ENCODE measurements at places on chromosomes 5 and 9.

- DNase-seq: peak; percentile 23
Measured at GRCh38 chr5:145473042-145473642, 362.0 kb downstream of the PRELID2 start.

- DNase-seq: no peak
Measured at GRCh38 chr5:43038496-43038989, 1.6 kb downstream of the ANXA2R start.

GRCh38 chr9:85897848-85898247 is 43.1 kb upstream of the NAA35 start:
- no peak for DNase-seq

- DNase-seq: no peak
Measured at GRCh38 chr5:6545036-6545693, 87.7 kb downstream of the NSUN2 start.

- DNase-seq: no peak
Measured at GRCh38 chr5:80242849-80243248, 13.0 kb downstream of the SERINC5 start.

DNA sequence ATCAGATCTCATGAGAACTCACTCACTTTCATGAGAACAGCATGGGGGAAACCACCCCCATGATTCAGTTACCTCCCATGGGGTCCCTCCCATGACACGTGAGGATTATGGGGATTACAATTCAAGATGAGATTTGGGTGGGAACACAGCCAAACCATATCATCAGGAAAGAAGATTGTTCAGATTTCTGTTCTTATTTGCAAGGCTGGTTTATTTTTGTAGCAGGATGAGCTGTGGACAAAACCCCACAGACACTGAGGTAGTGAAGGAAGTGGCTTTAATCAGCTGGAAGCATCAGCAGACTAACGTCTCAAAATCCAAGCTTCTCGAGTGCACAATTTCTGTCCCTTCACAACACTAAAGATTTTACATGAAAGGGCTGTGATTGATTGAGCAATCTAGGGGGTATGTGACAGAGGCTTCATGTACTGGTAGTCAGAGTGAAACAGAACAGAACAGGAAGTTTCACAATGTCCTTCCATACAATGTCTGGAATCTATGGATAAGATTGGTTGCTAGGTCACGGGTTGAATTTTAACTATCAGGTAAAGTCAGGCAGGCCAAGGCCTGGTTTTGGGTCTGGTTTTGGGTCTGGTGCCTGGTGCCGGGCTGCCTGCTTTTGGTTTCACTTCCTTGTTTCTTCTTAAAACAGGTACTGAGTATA is 91.3 kb upstream of the ZNF366 start:
- peak; percentile 87 for DNase-seq

DNA sequence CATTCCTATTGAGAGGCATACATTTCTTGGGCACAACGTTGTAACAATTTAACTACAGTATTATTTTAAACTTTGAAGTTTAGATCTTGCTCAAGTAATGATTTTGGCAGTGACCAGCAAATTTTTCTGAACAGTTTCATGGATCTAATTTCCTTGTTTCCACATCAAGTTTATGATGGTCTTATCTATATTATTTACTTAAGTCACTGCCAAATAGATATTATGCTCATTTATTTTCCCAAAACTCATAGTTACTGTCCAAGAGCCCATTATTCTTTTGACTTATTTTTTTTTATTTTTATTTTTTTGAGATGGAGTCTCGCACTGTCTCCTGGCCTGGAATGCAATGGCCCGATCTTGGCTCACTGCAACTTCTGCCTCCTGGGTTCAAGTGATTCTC is 86.5 kb upstream of the TLE4 start:
- DNase-seq: no peak

DNA sequence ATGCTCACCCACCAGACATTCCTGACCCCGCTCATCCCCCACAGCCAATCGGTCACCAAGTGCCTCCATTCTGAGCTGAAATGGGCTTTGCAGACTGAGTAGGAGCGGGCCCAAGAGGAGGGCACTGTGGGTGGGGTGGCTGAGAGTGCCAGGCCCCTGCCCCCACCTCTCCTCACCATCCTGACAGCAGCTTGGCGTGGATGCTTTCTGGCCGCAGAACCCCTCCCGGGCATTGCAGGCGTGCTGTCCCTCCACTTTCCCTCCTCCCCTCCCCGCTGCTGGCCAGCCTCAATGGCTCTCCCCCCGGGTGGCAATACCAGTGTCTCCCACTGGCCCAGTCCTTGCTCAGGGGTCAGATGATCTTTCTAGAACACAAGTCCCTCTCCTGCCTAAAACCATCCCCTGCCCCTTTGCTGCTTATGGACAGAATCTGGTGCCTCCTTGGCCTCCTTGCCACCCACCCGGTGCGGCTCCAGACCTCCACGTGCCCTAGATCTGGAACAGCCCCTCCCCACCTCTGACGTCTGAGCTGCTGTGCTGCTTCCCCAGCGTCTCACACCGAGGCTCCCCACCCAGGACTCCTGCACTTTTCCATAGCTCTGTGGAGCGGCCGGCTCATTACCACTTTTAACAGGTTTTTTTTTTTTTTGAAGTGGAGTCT is 6.1 kb downstream of the FLT4 start:
- DNase-seq: no peak

GRCh38 chr9:71271602-71272001 is 150.2 kb upstream of the TRPM3 start:
- DNase-seq: no peak

- DNase-seq: no peak
Measured at GRCh38 chr5:125160787-125161502, 414.5 kb upstream of the ZNF608 start.

DNA sequence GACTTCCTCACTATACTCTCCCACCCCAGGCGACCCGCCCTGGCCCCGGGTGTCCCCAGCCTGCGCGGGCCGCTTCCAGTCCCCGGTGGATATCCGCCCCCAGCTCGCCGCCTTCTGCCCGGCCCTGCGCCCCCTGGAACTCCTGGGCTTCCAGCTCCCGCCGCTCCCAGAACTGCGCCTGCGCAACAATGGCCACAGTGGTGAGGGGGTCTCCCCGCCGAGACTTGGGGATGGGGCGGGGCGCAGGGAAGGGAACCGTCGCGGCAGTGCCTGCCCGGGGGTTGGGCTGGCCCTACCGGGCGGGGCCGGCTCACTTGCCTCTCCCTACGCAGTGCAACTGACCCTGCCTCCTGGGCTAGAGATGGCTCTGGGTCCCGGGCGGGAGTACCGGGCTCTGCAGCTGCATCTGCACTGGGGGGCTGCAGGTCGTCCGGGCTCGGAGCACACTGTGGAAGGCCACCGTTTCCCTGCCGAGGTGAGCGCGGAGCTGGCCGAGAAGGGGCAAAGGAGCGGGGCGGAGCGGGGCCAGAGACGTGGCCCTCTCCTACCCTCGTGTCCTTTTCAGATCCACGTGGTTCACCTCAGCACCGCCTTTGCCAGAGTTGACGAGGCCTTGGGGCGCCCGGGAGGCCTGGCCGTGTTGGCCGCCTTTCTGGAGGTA is 2.1 kb downstream of the CA9 start:
- no peak for DNase-seq

DNA sequence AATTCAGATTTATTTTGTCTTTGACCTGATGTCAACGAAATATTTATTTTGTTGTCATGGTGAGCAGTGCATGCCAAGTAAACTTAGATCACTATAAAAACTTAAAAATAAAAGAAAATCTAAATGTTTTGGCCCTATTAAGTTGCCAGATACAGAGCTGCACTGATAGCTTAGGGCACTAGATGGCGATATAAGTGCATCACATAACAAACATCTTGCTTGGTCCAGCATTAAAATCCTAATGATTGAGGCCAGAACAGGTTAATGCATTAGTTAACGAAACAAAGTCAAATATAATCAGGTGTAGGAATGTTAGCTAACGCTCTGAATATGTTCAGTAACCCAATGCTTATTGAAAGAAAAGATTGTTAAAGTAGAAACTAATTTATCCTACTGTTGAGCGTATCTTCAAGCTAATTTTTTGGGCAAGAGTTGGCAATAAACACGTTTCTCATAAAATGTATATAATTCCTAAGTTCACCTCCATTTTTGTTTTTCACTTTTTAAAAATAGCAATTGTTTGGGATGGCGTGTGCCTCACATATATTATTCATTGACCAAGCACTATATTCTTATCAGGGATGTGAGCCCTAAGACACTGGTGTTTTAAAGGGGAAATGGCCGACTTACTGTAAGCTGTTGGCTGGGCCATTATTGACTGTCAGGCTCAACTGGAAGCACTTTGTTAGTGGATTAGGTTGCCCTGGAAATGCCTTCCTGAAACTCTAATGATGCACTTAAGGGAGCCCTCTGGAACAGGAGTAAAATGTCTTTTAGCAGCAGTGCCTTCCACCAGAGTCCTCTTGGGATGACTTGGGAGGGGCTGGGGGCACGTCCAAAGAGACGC is 33.3 kb downstream of the KCTD16 start:
- peak; percentile 74 for DNase-seq

- DNase-seq: no peak
Measured at GRCh38 chr5:15791274-15791673, 291.3 kb downstream of the FBXL7 start.

DNA sequence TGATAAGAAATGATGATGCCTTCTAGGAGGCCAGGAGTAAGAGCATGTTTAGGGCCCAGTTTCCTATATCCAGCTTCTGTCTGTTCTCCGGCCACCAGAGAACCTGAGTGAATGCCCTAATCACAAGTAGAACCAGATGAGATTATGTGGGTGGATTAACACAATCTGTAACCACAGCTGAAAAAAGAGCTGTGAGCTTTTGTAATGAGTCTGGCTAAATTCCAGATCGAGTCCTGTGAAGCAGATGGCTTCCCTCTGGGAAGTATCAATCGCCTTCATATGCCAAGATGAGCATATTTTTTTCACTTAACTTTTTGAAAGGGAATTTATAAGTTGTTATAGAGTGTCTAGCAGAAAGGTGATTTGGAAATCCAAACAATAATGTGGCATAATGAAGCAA is 99.8 kb downstream of the NNT start:
- DNase-seq: peak; percentile 25

Data from EH (cell line).